ENCODE measurements at places on chromosomes 2 and 18.

DNA sequence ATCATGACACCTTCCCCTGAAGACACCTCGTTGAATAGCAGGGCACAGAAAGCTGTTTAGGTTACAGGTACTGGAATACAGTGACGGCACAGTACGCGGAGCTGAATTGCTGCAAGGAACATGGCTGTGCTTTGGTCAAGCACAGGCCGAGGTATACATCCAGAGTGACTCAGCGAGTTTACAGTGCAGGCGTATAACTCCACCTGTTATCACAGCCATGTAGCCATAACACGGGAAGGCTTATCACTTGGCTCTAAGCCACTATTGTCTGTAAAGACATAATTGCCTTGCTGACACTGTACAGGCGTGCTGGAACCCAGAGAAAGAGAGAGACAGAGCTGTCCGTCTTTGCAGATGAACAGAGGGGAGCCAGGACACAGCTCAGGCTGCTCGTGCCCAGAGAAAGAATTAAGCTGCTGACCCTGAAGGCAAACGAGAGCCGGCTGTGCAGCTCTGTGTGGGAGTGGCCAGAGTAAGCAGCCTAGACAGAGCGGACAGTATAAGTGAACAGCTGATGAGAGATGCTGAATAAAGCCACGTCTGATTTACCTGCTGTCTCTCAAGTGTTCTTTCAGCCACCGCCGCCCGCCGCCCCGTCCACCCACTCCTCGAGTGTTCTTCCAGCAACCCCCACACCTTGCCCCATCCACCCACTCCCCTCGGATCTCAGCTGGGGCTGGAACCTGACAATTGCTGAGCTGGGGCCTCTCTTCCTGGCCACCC is 87.3 kb upstream of the PPP1CB start:
- DNase-seq: no peak

GRCh38 chr2:99880148-99880963 is 262.0 kb downstream of the AFF3 start:
- no peak for DNase-seq

GRCh38 chr2:97695744-97696143 is 17.6 kb upstream of the ZAP70 start:
- no peak for DNase-seq

DNA sequence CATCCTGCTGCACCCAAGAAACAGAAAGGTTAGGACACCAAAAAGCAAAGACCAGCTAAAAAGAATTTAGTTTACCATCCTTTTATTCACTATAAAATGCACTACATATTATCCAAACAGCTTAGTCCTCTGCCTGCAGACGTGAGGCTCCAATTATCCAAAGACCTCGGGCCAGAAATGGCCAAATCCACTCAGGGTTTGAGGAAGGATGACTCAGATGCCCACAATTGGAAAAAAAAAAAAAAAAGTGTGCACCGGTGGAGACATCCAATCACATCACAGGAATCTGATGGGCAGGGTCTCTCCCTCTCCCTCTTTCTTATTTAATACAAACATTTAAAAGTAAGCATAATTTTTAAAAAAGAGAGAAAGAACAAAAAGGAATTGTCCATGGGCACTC is 65.7 kb downstream of the TRABD2A start:
- DNase-seq: no peak

- DNase-seq: no peak
Measured at GRCh38 chr2:155209696-155210450, 511.4 kb downstream of the KCNJ3 start.

DNA sequence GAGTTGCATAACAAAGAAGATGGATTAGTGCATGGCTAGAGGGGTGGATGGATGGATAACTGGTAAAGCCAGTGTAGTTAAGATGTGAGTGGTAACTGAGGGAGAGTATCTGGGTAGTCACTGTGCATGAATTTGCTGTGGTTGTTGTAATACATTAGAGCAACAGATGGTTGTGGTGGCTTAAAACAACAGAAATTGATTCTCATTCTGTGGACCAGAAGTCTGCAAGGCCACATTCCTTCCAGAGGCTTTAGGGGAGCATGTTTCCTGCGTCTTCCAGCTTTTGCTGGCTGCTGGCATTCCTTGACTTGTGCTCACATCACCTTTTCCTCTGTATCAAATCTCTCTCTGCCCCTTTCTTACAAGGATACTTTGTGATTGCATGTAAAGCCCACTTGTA is 155.4 kb downstream of the ASB1 start:
- DNase-seq: no peak

DNA sequence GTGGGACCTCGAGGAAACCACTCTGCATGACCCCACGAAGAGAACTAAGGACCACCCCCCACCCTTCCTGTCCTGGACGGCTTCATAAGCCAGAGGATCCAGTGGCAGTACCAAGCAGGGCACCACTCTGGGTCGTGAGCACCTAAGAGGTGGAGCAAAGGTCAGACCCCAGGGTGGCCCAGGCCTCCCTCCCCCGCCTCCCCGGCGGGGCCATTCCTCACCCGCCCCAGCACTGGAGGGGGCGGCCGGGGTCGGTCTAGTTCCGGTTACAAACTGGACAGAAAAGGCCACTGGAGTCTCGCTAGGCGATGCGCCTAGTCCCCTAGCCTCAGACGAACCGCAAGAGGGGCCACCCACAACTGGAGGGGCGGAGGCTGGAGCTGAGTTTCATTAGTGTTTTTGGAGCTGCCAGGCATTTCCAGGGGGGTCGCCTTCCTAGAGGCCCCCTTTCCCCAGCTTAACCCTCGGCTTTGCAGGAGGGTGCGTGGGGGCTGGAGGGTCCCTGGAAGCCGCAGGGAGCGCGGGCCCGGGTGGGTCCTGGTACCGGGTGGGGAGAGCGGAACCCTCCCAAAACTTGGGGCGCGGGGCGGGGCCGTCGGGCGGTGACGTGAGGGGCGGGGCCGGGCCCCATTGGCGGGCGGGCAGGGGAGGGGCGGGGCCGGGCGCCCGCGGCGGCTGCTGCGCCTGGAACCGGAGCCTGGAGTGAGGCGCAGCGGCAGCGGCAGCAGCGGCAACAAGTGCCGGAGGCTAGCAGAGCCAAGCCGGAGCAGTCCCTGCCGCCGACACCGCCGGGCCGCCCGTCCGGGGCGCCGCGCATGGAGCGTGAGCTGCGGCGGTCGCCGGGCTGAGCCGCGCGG is at the start of gene B3GNT2:
TSS of gene B3GNT2 (plus strand) at position 695 of the 857 bp plus-strand sequence. CDS start 26,106 bp downstream, outside the sequence.
- DNase-seq: peak; percentile 64

DNA sequence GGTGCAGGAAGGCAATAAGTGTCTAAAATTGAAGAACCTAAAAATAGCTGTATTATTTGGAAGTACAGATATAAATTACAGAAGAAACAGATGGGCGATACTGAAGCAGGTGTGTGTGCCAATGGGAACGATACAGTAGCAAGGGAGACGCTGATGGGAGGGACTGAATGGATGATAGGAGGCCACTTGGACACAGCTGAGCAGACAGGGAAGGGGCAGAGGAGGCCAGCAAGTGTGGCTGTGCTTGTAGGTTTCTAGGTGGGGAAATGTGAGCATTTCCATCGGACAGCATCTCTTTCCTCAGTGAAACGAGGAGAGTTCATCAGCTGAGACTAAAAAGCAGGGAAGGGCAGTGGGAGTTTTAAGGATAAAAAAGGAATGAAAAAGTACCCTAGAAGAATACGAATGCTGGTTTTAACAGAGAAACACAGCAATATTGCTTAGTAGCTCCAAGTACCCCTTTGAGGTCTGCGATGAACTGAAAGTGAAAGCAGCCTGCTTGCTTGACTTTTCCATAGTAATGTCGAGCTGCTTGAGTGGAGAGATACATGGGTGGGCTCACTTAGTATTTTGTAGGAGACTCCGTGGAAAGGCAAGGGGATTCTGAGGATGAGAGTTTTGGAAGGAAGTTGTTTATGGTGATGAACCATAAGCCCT is 91.7 kb upstream of the EPC2 start:
- no peak for DNase-seq

- no peak for DNase-seq
Measured at GRCh38 chr18:77608807-77609206, 359.2 kb downstream of the GALR1 start.

- no peak for DNase-seq
Measured at GRCh38 chr2:27984153-27984552, 93.6 kb downstream of the BABAM2 start.

DNA sequence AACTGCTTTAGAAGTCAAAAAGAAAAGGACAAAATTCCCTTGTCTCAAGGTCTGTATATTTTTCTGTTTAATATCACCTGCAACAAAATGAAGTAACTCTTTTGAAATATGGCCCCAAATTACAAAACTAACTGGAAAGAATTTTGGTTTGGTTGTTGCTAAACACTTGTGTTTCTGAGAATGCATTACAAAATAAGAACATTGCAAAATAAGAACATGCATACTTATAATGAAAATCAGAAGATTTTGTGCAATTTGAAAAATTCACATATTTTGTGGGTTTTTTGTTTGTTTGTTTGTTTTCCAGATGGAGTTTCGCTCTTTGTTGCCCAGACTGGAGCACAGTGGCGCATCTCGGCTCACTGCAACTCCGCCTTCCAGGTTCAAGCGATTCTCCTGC is 21.8 kb downstream of the NDUFB3 start:
- DNase-seq: no peak

GRCh38 chr18:8780227-8780626 is 74.9 kb downstream of the MTCL1 start:
- DNase-seq: no peak

DNA sequence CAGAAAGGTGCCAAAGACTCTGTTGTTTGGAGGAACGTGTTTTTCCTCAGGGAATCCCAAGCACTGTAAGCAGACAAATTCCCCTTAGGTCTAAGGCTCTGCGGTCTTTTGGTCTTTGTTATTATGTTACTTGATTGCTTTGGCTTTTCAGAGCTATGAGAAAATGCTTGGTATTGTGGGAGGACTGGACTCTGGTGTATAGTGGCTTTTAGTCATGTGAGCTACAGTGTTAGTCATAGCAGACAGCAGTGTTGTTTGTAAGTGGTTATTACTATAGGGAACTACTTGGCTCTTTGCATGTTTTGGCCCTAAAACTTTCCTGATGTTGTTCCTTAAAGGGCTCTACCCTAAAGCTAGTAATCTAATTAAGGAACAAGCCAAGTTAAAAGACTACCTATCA is 956.2 kb upstream of the LRATD1 start:
- no peak for DNase-seq

GRCh38 chr2:158395166-158395565 is 61.4 kb downstream of the CCDC148 start:
- DNase-seq: no peak

- DNase-seq: no peak
Measured at GRCh38 chr2:127044165-127044718, 62.7 kb downstream of the BIN1 start.

- DNase-seq: no peak
Measured at GRCh38 chr2:99743146-99743545, 253.3 kb upstream of the REV1 start.

DNA sequence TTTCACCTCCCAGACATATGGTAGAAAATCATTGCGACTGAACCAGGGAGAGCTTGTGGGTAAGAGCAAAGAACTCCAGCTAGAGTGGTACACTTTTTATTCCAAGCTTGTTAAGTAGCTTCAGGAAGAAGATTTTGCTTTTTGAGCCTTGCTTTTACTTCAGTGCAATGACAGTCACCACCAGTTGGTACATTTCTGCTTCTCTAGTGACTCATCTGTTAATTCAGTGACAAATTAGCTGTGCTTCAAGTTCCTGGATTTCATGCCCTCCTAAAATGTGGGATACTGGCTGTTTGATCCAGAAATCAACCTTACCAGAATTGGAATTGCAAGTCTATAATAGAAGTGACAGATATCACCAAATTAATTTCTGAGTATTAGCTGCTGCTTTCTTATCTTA is 117.6 kb upstream of the TTN start:
- DNase-seq: no peak

- no peak for DNase-seq
Measured at GRCh38 chr2:222305516-222306392, 7.0 kb upstream of the PAX3 start.

DNA sequence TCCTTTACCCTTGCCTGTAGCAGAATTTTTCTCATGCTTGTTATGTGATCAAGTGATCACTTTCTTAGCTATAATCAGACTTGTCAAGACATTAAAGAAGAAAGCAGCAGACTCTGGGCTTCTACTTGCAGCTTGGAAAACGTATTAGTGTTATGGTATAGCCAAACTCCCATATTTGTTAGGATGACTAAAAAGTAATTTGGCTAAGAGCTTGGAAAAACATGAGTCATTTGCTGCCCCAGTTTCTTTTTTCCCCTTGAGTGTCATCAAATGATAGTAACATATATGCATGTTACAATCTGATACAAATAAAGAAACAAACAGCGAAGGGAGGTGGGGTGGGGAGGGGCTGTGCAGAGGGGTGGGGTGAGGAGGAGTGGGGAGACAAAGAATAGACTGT is 155.5 kb downstream of the IKZF2 start:
- DNase-seq: no peak

- no peak for DNase-seq
Measured at GRCh38 chr18:6729247-6730091, at the start of gene ARHGAP28. ARHGAP28 (plus strand) TSS chr18:6729716; CDS start chr18:6729822, 106 bp downstream.

- no peak for DNase-seq
Measured at GRCh38 chr2:42961385-42961811, 169.0 kb upstream of the HAAO start.

DNA sequence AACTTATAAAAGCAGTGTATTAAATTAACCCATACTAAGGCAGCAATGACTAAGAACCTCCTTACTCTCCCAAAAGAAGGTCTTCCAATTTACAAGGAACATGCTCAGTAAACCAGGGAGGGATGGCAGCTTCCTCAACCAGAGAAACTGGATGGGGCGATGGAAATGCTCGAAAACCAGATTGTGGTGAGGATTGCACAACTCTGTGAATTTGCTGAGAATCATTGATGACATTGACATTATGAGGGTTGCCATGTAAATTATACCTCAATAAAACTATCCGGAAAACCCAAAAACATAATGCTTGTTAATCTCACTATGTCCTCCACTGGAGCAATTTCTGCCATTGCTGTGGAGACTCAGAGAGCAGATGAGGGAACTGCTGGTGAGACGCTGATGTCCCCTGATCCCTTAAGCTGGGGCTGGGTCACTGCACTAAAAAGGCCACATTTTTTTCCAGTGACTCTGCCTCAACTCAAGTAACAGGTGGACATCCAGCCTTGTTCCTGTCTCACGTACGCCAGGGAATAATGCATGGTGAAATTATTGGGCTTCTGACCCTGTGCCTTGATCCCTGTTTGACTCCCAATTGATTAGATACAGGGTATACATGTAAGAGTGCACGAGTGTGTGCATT is 288.3 kb downstream of the CYP26B1 start:
- no peak for DNase-seq

- no peak for DNase-seq
Measured at GRCh38 chr2:81481242-81481993, 1176.9 kb upstream of the LRRTM1 start.

- DNase-seq: no peak
Measured at GRCh38 chr2:64853306-64853705, 135.9 kb upstream of the SLC1A4 start.

DNA sequence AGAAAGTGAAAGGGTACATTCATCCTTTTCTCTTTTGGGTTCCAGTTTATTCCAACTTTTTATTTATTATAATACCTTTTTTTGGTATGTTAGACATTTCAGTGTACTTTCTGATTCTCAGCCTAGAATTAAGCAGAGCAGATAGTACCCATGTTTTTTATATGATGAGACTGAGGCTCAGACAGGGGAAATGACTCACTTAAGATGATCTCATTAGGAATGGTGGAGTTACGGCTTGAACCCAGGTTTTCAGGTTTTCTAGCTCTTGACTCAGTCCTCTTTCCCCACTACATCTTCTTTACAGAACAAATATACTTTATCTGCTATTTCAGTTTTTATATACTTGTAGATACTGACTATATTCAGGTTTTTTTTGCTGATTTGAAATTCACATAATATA is 51.7 kb upstream of the OTX1 start:
- no peak for DNase-seq

All from NK-92 treated with Interleukin-12 subunit alpha and Interleukin-12 subunit beta, amount 100 ng/mL, for 24 hours (cell line).